ENCODE measurements at places on chromosomes 16 and 17.

GRCh38 chr17:9291912-9292560 is 270.7 kb downstream of the NTN1 start:
- DNase-seq, result no peak

DNA sequence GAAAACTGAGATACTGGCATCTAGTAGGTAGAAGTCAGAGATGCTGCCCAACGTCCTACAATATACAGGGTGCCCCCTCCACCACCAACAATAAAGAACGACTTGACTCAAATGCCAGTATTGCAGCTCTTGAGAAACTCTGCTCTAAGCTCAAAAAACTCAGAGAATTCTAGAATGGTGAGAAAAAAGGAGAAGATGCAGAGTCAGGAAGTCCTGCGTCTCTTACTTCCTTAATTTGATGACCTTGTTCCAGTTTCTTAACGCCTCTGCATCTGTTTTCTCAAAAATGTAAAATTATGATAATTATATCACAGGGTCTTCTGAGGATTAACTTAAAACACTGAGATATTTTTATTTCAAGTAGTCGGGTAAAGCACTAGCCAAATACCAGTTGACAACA is 1.7 kb upstream of the HSBP1 start:
- DNase-seq, result no peak

- DNase-seq, result no peak
Measured at GRCh38 chr17:45851464-45851863, 6.8 kb downstream of the SPPL2C start.

DNA sequence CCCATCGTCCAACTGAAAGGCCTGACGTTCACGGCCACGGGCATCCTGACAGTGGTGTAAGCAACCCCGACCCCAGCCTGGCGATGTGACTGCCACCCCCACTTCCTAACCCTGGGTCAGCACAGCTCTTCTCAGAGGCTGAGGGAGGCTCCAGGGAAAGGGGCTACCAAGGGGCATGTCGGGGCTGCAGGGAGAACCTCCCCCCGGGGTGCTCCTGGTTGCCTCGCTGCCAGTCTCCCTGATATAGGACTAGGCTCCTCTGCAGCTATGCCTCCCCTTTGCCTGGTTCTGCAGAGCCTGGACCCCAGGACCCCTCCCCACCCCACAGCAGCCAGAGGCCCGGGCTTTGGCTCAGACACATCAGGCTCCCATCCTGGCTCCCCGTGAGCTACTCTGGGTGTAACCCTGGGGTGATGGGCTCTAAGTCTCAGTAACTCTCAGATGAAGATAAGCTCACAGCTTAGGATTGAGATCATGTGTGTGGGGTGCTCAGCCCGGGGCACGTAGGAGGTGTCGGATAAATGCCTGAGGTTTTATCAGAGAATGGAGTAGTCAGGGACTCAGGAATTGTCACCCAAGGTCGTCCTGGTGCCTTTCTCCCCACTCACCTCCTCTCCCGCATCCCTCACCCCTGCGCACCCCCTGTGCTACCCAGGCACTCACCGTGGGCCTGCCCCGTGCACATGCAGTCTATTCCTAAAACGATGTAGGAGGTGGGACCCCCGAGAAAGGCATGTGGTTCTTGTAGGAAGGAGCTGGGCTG is 10.6 kb downstream of the ITGAD start:
- DNase-seq, result no peak

GRCh38 chr17:7023576-7024401 is 939 bp downstream of the BCL6B start:
- DNase-seq, result peak; percentile 86

- DNase-seq, result no peak
Measured at GRCh38 chr17:19338031-19338990, 24.2 kb downstream of the B9D1 start.

DNA sequence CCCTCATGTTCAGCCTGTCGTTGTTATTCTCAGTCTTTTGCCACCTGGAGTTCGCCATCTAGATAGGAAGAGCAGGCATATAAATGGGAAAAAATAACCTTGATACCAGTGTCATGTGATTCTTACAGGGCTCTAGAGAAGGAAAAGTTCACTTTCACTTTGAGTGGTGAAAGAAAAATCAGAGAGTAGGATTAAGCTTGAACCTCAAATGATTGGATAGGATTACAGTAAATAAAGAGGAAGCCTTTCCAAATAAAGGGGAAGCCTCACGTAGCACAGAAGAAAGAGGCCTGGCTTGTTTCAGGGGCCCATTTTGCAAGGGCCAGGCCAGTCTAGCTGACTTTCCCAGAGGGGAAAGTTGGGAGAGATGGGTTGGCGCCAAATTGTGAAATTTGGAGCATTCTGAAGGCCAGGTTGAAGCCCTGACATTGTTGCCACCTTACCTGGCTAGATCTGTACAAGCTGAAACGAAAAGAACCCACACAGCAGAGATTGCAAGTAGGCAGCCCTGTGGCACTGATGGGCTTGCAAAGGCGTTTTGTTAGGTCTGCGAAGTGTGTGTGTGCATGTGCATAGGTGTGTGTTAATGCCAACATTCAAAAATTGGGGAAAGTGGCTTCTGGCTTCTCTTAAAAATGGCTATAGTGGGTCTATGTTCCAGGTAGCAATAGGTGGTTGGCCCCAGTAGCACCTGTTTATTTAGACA is 38.8 kb downstream of the TMC6 start:
- no peak for DNase-seq

GRCh38 chr16:89437991-89438390 is 52.4 kb downstream of the ANKRD11 start:
- DNase-seq, result no peak

GRCh38 chr16:51621610-51622009 is 470.5 kb upstream of the SALL1 start:
- no peak for DNase-seq

GRCh38 chr17:62307196-62307595 is 73.2 kb upstream of the EFCAB3 start:
- no peak for DNase-seq

DNA sequence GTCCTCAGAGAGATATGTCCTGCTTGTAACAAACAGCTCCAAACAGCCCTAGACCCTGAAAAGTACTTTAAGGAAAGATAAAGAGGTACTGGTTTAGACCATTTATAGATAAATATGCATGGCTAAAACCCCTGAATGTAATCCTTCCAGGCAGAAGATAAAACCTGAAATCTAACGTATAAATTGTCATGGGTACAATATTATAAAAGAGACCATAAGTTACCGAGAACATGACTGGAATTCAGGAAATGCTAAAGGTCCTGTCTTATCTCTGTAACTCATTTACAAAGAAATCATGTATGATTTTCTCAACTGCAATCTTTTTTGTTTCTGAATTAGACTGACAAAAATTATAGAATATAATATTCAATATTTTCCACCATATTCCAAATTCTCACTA is 9.2 kb upstream of the KANSL1 start:
- DNase-seq, result no peak

GRCh38 chr17:73998653-73999645 is 204.5 kb upstream of the RPL38 start:
- peak; percentile 35 for DNase-seq

GRCh38 chr17:32946375-32947135 is 18.6 kb downstream of the TMEM98 start:
- DNase-seq, result no peak

GRCh38 chr16:85675251-85675874 is 13.4 kb downstream of the GINS2 start:
- no peak for DNase-seq

GRCh38 chr17:78232859-78233173 is 1.4 kb downstream of the TMEM235 start:
- no peak for DNase-seq

DNA sequence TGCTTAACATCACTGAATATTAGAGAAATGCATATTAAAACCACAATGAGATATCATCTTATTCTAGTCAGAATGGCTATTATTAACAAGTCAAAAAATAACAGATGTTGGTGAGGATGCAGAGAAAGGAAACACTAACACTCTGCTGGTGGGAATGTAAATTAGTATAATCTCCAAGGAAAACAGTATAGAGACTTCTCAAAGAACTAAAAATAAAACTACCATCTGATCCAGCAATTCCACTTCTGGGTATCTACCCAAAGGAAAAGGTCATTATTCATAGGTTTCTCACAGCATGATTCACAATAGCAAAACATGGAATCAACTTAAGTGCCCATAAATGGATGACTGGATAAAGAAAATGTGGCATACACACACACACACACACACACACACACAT is 166.4 kb downstream of the CEP112 start:
- DNase-seq, result no peak

- DNase-seq, result no peak
Measured at GRCh38 chr17:38594152-38594551, 11.6 kb downstream of the SRCIN1 start.

DNA sequence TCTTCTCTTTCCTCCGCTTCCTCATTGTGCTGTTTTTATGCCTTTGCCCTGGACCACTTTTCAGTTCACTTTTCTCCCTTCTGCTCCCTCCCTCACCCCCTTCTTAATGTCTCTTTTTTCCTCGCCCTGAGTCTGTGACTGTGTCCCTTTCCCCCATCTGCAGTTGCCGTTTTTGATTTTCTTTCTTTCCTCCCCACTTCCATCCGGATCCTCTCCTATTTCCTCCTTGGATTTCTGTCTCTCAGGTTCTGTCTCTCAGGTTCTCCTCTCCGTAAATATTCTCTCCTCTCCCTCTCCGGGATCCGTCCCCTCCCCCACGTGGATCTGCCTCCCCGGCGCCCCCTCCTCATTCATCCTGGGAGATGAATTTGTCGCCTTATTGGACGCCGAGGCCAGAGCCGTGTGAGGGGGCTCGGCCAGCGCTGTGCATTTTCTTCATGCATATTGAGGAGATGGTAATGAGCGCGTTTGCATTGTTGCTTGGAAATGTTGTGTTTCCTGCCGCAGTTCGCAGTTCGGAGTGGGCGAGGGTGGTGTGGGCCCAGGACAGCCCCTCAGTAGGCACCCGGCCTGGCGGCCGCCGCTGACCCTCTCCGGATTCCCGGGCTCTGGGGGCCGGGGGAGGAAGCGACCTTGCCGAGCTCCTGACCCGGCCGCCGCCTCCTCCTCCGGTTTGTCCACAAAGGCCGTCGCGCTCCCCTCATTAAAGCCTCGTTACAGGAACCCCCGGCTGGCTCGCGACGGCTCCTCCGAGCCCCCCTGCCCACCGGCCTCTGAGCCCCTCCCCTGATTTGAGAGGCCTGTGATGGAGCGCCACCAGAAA is 4.5 kb upstream of the IRX3 start:
- no peak for DNase-seq

DNA sequence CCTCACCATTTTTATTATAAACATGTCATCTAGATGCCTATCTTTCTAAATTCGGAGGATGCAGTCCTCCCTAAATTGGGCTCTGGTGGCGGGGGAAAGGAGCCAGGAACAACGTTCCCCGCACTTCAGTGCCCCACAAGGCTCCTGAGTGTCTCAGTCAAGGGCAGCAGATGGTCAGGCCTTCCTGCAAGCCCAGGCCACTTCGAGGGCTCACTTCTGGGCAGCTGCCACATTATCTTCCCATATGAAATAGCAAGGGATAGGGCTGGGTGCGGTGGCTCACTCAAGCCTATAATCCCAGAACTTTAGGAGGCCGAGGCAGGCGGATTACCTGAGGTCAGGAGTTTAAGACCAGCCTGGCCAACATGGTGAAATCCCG is 32.3 kb downstream of the FBXO31 start:
- no peak for DNase-seq

GRCh38 chr16:85090181-85090580 is 22.1 kb downstream of the CIBAR2 start:
- DNase-seq, result no peak

DNA sequence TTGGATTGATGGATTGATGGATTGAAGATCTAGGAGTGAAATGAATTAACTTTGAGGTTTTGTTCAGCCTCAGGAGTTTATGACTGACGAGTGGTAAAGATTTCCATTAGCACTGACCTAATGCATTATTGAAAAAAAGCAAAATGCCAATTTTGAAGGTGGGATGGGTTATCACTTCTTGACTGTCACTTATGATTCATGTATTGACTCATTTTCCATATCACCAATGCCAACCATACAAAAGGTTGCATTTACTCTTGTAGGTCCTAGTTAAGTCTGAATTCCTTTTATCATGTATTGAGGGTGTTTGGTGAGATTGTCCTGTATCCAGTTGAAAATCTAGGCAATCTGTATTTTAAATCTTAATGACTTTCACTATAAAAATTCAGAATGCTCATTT is 57.6 kb downstream of the KNOP1 start:
- DNase-seq, result no peak

DNA sequence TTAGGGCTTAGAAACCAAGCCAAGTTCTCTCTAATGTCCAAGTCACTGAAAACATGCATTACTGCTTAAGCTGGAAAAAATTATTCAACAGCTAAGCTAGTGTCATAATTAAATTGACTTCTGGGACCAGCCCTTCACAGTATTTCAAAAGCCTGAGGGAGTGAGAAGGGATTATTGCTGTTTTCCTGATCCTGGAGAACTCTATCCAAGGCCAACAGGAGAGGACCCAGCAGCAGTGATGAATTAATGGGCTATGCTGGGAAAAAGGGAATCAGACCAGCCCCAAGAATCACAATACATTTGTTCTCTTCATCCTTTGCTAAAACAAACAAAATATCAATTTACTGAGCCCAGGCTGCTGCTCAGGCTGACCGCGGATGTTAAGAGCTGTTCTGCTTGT is 34.5 kb upstream of the CLEC3A start:
- DNase-seq, result no peak

- no peak for DNase-seq
Measured at GRCh38 chr16:56267888-56268287, 76.6 kb downstream of the GNAO1 start.

DNA sequence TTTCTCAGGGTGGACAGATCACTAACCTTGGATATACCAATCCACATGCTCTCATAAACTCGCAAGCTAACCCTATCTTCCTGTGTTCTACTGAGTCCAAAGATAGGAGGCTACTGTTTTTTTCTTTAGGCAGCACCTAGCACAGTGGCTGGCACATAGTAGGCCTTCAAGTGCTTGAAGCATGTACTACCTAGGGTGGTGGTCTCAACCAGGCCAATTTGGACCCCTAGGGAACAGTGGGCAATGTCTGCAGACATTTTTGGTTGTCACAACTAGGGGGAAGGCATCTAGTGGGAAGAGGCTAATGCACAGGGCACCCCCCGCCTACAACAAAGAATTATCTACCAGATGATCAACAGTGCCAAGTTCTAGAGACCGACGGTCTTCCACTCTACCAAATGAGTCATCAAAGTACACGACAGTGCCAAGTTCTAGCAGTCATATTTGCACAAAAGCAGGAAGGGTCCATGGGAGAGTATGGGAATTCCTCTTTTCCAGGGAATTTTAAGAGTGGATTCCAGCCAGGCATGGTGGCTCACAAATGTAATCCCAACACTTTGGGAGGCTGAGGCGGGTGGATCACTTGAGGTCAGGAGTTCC is 390.3 kb downstream of the SLC39A11 start:
- peak; percentile 80 for DNase-seq

DNA sequence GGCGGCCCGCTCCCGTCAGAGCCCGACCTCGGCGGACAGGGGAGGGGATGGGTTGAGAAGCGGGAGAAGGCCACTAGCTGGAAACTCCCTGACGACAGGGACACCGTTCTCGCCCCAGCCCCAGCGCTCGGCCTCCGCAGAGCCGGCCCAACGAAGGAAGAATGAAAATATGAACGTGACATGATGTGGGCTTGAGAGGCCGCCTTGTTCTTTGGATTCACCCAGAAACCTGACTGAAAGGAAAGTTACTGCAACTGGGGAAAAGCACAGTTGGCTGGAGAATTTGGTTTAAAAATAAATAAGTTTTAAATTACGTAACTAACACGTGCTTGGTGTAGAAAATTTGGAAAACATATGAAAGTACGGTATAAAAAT is 21.1 kb downstream of the NPTX1 start:
- DNase-seq, result peak; percentile 34

- DNase-seq, result no peak
Measured at GRCh38 chr17:4946312-4946976, 1.9 kb downstream of the PFN1 start.

Data from HCT116 (cell line).